ENCODE measurements at places on chromosomes 4 and X.

- DNase-seq, result no peak
Observed at GRCh38 chrX:136246201-136246600, 5.0 kb downstream of the MAP7D3 start.

- DNase-seq, result no peak
Observed at GRCh38 chr4:88854481-88854880, 156.9 kb upstream of the NAP1L5 start.

- DNase-seq, result no peak
Observed at GRCh38 chrX:107673933-107674479, 45.7 kb downstream of the PRPS1 start.

GRCh38 chr4:118857760-118858159 is 21.8 kb upstream of the SEC24D start:
- DNase-seq, result no peak

DNA sequence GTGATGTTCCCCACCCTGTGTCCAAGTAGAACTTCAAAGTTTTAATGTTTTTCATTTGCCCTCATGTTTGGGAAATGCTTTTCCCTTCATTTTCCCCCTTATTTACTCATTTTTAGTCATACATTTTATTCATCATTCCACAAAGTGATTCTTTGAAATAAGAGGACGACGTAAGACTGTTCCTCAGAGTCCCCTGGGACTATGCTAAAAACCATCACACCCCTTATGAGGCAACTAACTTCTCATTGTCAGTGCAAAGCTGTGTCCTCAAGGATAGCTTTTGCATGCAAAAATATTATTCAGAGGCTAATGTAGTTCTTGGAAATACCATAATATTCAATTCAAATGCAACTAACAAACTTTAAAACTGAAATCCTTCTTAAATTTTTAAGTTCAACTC is 14.8 kb upstream of the ADGRG2 start:
- DNase-seq, result no peak

DNA sequence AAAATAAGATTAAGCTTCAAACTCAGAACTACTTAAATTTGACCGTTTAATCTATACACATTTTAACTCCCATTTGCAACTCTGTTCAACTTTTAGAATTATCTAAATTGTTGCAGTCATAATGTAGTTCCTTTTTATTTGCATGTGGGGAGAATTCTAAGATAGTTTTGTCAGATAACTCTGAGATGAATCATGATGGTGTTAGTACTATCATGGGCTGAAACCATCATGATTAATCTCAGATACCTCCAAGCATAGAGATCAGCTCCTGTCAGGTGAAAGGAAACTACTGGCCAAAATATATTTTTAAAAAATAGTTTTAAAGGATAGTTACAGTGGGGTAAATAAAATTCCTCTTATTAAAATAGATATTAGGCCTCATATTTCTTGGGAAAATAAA is 39.0 kb downstream of the FBXO8 start:
- DNase-seq, result no peak

DNA sequence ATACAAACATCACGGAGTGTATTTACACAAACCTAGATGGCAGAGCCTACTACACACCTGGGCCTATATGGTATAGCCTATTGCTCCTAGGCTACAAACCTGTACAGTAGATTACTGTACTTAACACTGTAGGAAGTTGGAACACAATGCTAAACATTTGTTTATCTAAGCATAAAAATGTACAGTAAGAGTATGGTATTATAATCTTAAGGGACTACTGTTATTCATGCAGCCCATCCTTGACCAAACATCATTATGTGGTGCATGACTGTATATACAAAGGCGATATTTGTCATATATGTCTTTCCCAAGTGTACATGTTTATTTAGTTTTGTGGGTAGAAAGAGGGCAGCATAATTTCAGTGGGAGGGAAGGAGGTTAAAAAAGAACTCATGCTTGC is 177.7 kb upstream of the FSTL5 start:
- DNase-seq, result no peak

DNA sequence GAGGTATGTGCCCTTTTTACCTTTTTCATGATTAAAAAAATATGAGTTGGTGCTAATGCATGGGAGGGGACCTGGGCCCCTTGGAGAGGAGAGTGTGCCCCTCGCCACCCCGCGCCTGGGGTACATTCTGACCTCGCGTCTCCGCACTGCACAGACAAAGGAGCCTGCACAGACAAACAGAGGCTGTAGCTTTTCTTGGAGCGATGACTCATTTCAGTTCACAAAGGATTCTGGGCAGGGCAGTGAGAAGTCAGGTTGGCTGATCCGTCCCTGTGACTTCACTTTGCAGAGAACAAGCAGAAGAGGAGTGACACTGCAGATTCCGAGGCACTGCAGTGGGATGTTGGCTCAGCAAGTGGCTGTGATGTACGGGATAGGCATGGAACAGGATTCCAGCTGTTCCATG is 82.9 kb downstream of the STOX2 start:
- DNase-seq, result no peak

GRCh38 chr4:85965529-85965928 is 394.3 kb downstream of the MAPK10 start:
- no peak for DNase-seq

DNA sequence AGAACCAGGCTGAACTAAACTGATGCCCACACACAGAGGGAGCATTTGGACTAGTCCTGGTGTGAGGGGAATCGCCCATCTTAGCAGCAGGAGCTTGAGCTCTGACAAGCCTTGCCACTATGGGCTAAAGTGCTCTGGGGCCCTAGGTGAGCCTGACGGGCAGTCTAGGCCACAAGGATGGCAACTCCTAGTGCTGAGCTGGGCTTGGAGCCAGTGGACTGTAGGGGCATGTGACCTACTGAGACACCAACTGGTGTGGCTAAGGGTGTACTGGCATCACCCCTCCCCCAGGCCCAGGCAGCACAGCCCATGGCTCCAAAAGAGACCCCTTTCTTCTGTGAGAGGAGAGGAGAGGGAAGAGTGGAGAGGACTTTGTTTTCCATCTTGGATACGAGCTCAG is 14.5 kb downstream of the CENPU start:
- DNase-seq, result no peak
